ENCODE measurements at places on chromosomes 5 and 9.

DNA sequence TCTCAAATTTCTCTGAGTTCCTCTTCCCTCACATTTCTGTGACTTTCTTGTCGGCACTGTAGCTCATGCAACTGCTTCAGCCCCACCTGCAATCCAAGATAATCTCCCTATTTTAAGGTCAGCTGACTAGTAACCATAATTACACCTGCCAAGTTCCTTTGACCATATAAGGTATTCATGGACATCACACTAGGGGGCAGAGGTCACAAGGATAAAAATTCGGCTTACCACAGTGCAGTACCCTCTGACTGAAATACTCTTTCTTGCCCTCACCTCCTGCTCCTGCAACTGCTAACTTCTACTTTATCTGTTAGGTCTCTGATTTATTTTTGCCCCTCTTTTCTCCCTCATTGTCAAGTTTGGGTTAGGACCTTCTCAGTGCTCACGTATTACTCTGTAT is 144.2 kb downstream of the GDNF start:
- no peak for DNase-seq

GRCh38 chr9:91492237-91492636 is 68.6 kb upstream of the NFIL3 start:
- DNase-seq, result no peak

GRCh38 chr9:110807956-110808598 is 139.5 kb downstream of the MUSK start:
- no peak for DNase-seq

GRCh38 chr9:20754556-20754955 is 70.5 kb downstream of the FOCAD start:
- no peak for DNase-seq

DNA sequence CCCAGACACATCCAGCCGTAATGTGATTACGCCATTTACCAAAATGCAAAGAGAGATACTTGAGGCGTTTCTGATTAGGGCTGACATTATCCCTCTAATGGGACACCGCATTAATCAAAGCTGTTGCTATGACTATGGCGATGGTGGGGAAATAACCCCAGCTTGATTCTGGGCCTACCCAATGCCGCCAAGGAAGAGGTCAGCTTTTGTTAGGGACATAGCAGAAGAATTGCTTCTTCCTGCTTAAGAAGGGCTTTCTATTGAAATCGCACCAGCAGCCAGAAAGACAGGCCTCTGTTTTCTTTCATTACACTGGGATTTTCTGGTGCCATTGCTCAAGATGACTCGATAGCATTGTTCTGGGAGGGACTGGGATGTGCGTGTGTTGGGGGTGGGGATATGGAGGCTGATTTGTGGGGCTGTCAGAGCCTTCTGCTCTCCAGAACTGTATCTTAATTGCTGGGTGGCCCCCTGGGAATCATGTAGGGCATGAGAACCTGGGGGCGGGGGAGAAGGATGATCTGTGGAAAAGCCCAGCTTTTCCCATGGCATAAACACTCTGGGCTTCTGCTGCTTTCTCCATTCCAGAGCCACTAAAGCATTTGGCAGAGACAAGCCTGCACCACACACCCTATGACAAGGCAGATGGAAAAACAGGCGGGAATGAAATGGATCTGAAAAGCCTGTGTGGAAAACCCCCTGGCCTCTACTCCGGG is 106.5 kb upstream of the RAD23B start:
- no peak for DNase-seq

DNA sequence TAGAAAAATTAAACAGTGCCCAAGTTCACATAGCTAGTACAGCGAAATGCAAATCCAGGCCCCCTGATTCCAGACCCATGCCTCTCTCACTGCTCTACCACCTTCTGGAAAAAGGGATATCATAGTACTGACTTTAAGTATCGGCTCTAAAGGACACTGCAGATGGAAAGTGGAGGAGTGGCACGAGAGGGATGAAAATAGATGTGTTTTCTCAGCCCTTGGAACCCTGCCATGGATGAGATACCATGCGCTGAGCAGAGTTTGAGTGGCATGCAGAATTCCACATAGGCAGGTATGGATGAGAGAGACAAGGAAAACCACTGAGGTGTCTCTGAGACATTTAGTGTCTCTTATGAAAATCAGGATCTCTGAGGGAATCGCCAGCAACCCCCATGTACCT is 18.8 kb downstream of the CKMT2 start:
- DNase-seq, result no peak
